ENCODE measurements at places on chromosomes 12 and 14. TPM values are rescaled to one million over a fixed set of nuclear protein-coding genes. Genes with fewer than 3 reads are reported as not detected.

The SERPINA5 gene
- 1.7 TPM for total RNA-seq

The C3AR1 gene
- total RNA-seq: 3.5 TPM

GRCh38 chr12:122081083-122081696 lies 2.6 kb downstream of the MLXIP start:
- peak; percentile 23 for DNase-seq

GRCh38 chr12:92848740-92849139 lies 80.4 kb downstream of the EEA1 start:
- DNase-seq: no peak

The HVCN1 gene
- 7.0 TPM for total RNA-seq

The BCL2L14 gene
- total RNA-seq: 16.1 TPM
